ENCODE measurements at places on chromosomes 12 and 14.

GRCh38 chr12:57158665-57159064 is 11.2 kb upstream of the LRP1-AS start:
- no peak for DNase-seq

DNA sequence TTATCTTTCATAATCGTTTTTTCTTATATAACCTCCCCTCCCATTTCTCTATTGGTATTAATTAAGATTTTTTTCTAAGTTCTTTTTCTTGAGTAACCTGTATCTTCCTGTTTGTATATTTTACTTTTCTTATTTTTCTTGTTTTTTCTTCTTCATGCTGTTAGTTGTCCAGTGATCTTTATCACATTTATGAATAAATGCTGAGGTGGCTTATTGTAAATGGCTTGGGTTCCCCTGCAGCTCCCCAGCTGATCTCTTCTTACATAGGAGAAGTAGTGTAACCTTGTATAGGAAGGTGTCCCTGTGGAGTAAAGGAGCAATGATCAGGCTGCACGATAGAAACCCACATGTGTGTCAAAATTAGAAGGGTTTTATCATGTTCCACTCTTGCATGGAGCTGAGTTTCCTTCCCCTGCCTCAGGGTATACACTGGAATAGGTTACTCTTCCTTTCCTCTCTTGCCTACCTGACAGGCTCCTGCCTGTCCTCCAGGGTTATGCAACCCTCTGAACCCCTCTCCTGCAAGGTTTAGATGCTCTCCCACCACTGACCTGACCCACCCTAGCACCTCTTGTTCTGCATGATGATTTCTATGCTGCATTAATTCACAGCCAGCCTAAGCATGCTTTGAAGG is 334.8 kb upstream of the RGS6 start:
- DNase-seq = no peak

GRCh38 chr14:36315159-36315853 is 5.1 kb downstream of the MBIP start:
- no peak for DNase-seq

DNA sequence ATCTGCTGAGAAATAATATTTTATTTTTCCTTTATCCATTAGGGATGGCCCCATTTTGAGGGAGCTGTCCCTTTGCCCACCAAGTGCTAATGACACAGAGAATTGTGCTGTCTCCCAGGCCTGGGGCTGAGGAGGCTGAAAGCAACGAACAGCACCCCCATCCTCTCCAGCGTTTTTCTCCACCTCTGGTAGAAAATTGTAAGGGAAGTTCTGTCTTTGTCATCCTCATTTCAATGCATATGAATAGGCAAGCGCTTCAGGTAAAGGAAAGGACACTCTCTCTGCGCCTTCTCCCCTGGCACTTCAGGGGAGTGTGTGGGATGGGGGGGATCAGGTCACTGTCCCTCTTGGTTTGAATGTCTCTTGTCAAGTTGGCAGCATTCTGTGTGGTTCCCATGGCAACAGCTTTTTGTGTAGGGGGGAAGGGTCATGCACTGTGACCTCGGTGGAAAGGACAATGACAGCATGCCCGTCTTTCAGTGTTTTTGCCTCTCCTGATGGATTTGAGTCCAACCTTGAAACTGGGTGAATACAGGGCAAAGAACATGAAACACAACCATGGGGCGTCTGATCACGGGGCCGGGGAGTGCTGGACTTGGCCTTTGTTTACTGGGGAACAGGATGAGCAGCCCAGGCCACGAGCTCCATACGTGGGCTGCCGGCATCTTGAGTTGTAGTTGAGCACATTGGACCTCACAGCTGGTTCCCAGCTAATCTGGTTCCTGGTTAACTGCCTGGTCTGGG is 230.2 kb downstream of the VRK1 start:
- no peak for DNase-seq

GRCh38 chr12:42936260-42936659 is 346.7 kb upstream of the PRICKLE1 start:
- DNase-seq = no peak

DNA sequence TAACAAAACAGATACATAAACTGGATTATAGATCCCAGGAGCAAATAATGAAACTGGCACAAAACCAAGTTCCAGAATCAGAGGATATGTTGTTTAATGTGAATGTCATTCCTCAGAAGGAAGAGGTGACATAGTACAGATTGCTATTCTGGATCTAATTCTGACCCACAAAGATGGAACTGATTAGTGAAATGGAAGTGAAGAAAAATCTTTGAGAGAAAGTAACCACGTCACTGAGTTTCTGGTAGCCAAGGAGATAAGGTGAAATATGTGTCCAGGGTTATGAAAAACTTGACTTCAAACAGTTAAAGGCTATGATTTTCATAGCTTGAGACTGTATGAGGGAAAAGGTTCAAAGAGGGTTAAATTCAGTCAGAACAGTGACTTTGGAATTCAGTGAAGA is 8.3 kb downstream of the OR10AD1 start:
- peak; percentile 55 for DNase-seq

GRCh38 chr14:82879949-82880535 is 1346.4 kb upstream of the SEL1L start:
- DNase-seq = no peak

- DNase-seq = no peak
Observed at GRCh38 chr12:24901576-24902461, 47.1 kb downstream of the BCAT1 start.

DNA sequence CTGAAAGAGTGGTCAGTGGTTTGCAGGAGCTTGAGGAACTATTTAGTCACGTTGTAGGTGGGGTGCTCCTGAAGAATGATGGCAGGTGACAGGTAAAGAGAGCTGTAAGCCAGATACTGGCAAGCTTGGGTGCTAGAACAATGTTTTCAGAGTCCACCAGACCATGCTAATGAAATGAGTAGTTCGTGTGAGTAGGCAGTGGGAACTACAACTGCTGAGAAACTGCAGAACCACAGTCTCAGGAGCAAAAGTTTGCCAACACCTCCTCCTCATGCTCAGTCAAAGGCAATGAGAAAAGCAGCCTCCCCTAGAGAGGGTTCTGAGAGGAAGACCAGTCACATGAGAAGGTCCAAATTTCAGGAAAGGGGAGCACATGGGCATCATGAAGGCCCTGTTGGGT is 91.3 kb downstream of the PRKD1 start:
- no peak for DNase-seq

DNA sequence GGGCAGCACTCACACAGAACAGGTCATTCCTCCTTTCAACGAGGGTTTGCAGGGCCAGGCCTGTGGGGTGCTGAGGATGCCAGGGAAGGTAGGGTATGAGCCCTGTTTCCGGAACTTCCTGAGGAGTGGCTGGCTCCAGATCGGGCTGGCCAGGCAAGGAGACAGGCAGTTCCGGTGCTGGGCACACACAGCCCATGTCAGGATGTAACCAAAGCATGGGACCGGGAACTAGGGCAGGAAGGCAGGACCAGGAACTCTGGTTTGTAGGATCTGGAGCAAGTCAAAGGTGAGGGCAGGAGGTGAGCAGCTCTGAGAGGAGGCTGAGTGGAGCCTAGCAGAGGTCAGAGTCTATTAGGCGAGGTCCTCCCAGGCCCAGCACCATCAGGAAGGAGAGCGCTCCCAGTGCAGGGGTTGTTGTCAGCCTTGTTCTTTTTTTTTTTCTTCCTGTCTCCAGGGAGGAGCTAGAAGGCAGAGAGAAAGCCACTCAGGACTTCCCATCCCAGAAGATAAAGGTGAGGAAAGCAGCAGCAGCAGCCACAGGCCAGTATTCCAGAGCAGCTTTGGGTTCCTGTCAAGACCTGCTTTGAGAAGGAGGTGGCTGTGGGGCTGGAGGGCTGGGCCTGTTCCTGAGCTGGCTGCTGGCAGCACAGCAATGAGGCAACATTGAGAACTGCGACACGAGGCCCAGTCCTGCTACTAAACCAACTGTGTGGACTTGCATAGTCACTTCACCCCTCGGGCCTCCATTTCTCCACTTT is 49.0 kb upstream of the PTGR2 start:
- DNase-seq = peak; percentile 46

GRCh38 chr12:21607701-21608100 is 3.1 kb upstream of the GYS2 start:
- DNase-seq = peak; percentile 25

DNA sequence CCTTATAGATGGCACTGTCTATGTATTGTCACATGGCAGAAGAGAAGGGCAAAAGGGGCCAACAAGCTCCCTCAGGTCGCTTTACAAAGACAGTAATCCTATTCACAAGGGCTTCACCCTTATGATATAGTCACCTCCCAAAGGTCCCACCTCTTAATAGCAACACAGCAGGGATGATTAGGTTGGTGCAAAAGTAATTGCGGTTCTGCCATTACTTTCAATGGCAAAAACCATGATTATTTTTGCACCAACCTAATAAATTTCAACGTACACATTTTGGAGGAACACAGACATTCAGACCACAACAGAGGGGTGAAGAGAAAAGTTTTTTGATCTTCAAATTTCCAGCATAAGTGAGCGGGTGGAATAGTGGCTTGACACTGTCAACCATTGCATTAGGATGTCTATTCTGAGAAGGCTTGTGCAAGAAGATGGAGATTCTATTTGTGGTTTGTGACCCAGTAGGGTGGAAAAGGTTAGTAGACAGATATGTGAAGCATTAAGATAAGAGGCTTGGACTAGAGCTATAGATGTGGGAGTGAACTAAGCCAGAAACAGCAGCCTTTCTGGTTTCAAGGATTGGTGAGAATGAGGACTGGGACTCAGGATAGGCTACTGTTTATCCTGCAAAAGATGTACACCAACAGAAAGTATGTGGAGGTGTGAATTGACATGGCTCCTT is 75.5 kb upstream of the CPSF6 start:
- DNase-seq = no peak

GRCh38 chr12:119082016-119082415 is 96.7 kb upstream of the HSPB8 start:
- DNase-seq = no peak

DNA sequence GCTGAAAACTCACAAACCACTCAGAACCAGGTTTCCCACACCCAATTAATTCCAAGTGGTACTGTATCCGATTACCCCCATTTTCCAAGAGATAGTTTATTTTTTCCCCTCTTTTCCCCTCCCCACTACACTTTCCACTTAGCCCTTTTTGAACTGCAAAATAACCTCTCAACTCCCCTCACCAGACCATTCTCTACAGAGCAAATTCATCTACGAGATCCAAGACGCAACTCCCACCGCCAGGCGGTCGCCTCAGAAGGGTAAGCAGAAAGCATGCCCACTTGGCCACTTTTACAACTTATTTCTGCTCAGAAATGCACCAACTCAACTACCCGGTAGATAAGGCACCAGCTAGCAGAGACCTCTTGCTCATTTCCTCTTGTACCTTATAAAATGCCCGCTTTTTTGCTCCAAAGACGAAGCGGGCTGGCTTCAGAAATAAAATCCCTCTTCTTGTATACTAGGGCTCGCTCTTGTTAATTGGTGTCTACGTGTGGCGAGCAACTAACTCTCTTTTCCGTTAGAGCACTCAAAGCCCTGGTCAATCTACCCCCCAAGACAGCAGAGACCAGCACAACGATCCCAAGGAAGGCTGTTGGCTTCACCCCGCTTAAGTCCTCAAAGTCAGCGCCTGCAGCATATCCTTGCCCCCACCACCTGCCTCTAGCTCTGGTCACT is 910 bp upstream of the SRP54 start:
- DNase-seq = peak; percentile 49

- no peak for DNase-seq
Observed at GRCh38 chr12:58819985-58820384, 100.3 kb downstream of the LRIG3 start.

All from PC-3 (cell line).